NCI-H1048 (cell line): ENCODE measurements at places on chromosomes 6 and 20.
A peak's percentile ranks its signal among the peaks of the same experiment; 100 is the strongest.

DNA sequence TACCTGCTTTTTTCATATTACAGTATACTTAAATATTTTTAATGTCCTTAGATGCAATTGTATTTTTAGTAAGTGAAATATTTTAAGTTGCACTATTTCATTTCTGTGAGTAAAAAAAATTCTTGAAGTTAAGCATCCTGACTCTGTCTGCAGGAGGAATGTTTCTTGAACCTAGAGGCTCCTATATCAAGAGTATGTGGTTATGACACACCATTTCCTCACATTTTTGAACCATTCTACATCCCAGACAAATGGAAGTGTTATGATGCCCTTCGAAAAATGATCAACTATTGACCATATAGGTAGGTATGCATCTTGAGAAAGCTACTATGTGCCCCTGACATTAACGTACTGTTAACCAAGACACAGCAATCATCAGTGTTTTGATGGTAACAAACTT, 237.0 kb downstream of the BCKDHB start:
- no peak for DNase-seq

DNA sequence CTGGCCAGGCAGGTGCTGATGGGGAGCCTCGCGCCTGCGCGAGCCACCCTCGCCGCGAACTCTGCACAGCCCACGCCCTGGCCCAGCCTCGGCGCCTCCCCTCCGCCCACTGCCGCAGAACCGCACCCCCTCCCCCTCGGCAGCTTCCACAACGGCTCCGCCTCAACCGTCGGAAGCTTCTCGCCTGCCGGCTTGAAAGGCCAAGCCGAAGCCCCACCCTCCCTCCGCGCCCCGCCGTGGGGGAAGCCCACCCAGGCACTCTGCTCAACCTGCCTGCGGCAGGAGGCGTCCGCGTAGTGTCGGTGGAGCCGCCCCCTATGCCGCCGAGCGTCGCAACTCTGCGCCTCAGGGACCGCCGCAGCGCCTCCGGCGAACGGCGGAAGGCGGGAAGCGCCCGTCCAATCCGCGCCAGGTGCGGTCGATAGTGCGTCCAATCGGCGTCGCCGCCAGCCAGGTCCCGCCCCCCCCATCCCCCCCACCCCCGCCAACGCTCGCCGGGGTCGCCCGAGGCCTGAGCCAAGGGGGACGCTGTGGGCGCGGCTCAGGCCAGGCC, at the start of gene SYCP2:
Gene SYCP2, minus strand, starts transcription at position 342 of the 553 bp plus-strand sequence. CDS start 11,224 bp downstream, outside the sequence.
- DNase-seq = no peak

- no peak for DNase-seq
Observed at GRCh38 chr6:52877168-52877567, 32.3 kb downstream of the GSTA3 start.

- DNase-seq = no peak
Observed at GRCh38 chr6:135117413-135117968, 62.9 kb upstream of the HBS1L start.

GRCh38 chr6:54103497-54103896, 7.7 kb upstream of the MLIP start:
- DNase-seq = no peak

DNA sequence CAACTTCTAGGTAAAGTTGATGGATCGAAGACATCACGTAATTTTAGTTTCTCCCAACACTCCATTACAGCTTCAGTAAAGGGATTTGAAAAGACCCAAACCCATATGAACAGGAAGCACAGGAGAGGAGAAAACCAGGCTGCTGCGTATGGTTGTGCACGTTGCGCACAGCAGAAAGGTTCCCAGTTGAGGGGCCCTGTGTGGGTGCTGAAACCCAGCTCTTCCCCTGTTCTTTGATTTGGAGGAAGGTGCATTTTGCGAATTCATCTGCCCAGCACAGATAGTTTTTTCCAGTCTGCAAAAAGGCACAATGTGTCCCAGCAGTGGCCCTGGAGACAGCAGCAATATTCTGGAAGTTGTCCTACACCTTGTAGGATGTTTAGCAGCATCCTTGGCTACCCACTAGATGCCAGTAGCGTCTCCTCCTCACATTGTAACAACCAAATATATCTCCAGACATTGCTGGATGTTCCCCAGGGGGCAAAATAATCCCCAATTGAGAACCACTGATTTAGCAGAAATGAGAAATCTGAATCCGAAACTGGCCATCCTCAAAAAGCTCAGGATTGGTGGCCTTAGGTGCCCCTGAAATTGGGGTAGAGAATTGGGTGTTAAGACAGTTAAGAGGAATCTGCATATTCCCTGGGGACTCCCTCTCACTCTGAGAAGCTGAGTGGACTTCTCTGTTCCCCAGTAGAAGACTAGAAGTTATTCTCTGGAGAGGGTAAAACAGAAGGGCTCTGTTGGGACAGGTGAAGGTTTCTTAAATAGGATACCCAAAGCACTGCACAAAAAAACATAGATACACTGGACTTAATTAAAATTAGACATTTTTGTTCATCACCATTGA, 12.2 kb downstream of the SUN5 start:
- no peak for DNase-seq

DNA sequence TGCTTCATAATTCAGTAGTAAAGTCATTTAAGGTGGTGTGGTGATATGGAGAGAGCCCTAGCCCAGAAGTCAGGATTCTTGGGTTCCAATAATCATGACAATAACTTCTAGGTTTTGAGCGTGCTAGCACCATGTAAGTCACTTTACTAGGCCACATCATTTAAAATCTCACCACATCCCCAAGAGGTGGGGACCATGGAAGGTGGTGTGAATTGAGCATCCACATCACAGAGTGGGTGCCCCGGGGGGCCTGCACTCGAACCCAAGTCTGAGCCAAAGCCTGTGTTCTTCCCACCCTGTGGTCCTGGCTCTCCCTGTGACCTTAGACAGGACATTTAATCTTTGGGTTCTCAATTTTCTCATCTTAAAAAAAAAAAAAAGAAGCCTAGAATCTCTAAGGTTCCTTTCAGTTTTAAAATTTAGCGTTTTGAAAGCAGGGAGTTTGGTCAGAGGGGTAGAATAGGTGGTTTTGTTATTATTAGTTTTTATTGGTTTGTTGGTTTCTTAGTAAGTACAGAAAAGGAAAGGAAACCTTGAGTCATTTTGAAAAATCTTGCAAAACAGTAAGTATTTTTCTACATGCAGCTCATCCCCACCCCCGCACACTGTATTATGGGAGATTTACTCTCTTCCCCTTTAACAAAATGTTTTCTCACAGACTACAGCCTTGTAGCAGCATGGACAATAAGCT, 26.4 kb downstream of the ARMC2 start:
- DNase-seq = no peak

DNA sequence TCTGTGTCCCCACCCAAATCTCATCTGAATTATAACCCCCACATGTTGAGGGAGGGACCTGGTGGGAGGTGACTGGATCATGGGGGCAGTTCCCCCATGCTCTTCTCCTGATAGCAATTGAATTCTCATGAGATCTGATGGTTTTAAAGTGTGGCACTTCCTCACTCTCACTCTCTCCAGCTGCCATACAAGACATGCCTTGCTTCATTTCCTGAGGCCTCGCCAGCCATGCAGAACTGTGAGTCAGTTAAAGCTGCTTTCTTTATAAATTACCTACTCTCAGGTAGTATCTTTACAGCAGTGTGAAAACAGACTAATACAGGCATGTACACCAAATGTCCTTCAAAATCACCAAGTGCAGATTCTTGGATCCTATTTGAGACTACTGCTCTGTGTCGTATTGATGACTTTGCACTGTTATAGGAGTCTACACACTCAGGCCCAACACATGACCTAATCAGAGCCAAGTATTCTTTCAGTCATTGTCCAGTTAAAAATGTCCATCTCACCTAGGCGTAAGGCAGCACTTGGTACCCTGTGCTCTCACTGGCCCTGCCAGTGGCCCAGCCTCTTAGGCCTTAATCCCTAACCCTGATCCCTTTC, 52.8 kb upstream of the UST start:
- no peak for DNase-seq

- no peak for DNase-seq
Observed at GRCh38 chr6:146719387-146719786, 120.6 kb downstream of the ADGB start.

GRCh38 chr6:170285482-170285881, 5.4 kb downstream of the DLL1 start:
- DNase-seq = no peak

GRCh38 chr6:123638865-123639264, 2.1 kb upstream of the TRDN start:
- no peak for DNase-seq

GRCh38 chr6:27290065-27290849, 21.8 kb downstream of the POM121L2 start:
- DNase-seq = no peak

- no peak for DNase-seq
Observed at GRCh38 chr20:37226889-37227288, 34.7 kb downstream of the GHRH start.

DNA sequence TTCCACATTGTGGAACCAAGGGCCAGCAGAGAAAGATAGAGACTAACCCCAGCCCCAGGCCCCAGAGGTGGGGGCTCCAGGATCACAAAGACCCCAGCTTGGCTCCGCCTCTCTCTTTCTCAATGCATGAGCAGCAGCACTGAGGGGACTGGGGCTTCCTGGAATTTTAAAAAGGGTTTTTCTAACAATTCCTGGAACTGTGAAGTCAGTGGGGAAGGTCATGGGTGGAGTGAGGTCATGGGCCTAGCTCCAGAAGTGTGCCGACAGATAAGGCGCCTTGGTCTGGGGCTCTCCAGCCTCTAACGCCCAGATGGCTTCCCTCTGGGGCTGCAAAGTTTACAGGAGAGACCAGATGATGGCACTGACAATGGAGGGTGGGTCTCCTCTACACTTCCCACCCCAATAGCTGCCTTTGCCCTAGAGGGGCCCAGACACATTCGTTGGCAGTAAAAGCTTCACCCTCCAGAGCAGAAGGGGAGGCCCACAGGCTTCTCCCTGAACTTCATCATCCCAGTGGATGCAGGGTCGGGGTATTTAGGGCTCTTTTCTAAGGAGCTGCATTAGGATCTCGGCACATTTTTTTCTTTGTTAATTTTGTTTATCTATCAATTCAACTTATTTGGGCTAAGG, 46.9 kb upstream of the CD93 start:
- DNase-seq = no peak

DNA sequence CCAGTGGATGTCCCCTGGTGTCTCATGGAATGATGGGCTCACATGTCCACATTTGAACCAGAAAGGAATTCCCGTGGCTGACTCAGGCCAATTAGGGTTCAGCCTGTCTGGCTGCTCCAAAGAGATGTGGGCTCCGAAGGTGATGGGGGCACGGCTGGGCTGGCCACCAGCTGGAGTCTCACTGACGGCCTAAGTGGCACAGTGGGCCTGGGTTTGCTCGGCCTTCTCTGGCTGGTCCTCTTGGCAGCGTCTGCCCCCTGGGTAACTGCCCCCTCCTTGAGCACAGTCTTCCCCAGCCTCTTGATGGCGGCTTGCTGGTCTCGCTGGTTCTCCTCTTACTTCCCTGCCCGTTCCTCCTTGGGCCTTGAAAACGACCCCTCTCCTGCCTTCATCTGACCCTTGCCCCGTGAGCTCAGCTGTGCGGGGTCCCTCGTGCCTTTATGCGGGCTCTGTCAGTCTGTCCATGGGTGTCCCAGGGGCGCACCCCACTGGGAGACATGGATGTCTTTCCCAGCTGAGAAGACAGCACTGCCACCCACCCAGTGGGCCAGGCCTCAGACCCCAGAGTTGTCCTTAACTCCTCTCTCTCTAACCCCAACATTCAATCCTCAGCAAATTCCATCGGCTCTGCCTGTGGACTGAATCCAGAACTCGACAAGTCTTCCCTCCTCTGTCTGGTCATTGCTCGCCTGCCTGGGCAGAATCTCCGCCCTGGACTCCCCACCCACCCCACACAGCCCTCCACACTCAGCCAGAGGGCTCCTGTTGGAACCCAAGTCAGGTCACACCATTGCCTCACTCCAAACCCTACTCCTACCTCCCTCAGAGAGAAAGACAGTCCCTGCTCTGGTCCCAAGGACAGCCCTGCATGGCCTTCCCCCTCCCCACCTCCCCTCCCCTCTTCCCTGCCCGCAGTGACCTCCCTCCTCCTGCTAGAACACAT, 78.7 kb downstream of the CEBPB start:
- DNase-seq = no peak

- DNase-seq = no peak
Observed at GRCh38 chr20:49310705-49311104, 32.8 kb upstream of the ZNFX1 start.

GRCh38 chr6:158778005-158778527, 41.1 kb downstream of the EZR start:
- no peak for DNase-seq

GRCh38 chr6:72952808-72953630, 272.3 kb downstream of the KHDC1L start:
- DNase-seq = no peak

DNA sequence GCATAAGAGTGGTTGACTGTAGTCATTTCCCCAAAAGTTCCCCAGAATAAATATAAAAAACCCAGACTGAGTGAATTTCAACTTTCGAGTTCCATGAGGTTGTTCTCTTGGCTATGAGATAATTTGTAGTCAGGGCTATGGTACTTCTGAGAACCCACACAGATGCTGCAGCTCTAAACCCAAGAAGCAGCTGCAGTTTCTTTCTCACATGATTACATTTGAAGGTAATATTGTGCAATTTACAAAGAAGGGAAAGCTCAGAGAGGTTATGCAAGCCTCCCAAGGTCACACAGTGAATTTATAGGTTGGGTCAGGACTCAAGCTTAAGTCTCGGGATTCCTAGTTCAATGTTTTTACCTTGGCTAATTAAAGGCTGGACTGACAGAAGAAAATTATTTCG, 29.7 kb upstream of the CD93 start:
- DNase-seq = no peak

DNA sequence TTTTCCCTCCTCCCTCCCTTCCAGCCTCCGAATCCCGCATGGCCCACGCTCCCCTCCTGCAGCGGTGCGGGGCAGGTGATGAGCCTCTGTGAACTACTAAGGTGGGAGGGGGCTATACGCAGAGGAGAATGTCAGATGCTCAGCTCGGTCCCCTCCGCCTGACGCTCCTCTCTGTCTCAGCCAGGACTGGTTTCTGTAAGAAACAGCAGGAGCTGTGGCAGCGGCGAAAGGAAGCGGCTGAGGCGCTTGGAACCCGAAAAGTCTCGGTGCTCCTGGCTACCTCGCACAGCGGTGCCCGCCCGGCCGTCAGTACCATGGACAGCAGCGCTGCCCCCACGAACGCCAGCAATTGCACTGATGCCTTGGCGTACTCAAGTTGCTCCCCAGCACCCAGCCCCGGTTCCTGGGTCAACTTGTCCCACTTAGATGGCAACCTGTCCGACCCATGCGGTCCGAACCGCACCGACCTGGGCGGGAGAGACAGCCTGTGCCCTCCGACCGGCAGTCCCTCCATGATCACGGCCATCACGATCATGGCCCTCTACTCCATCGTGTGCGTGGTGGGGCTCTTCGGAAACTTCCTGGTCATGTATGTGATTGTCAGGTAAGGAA, at the start of gene OPRM1:
Gene OPRM1, plus strand, starts transcription at position 10 of the 612 bp plus-strand sequence. Its CDS starts 305 bp downstream, at position 315.
- peak; percentile 8 for DNase-seq
